ENCODE measurements at places on chromosomes 16 and 17.
A peak's percentile ranks its signal among the peaks of the same experiment; 100 is the strongest.

DNA sequence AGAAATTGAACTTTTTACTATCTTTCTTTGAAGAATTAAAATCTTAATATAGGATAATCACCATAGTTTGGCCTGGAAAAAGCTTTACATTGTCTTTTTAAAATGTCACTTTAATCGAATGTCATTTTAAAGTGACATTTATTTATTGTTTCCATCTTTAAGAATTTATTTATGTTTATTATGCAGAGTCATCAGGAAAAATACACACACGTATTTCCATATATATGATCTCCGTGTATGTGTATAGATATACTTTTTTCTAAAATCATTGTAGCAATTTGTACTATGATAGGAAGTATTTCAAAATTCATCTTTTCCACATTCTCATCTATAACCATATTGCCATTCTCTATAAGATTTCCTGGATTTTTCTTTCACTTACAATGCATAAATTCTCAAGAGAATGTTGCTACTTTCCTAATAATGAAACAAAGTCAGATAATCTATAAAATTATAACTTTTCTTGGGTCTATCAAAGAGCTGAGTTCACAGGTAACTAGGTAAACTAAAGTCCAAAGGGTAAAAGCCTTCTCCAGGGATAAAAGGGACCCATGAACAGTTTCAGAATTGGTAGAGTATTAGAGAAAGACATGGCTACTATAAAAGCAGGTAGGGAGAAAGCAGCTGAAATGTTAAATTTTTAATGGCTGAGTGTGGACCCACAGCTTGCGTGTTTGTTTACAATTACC, 11.9 kb downstream of the ABCA8 start:
- DNase-seq, result no peak

- DNase-seq, result no peak
Observed at GRCh38 chr16:84583995-84584394, 33.9 kb downstream of the COTL1 start.

- no peak for DNase-seq
Observed at GRCh38 chr17:53249036-53249435, 573.7 kb upstream of the KIF2B start.

DNA sequence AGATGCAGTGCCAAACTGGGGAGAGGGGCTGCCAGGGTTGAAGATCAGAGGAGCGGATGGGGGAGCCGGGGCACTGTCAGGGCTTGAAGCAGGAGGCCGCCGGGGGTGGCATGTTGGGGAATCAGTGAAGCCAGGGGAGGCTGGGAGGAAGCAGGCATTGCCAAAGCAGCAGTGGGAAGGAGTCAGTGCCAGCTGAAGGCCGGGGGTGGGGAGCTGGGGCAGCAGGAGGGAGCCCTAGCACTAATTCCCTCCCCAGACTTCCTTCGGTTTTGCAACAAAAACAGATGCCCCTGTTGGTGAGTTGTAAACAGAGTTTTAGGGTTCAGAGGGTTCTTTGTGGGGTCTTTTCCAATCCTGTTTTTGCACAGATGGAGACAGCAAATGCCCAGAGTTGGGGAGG, 10.9 kb upstream of the TAC4 start:
- DNase-seq, result no peak

DNA sequence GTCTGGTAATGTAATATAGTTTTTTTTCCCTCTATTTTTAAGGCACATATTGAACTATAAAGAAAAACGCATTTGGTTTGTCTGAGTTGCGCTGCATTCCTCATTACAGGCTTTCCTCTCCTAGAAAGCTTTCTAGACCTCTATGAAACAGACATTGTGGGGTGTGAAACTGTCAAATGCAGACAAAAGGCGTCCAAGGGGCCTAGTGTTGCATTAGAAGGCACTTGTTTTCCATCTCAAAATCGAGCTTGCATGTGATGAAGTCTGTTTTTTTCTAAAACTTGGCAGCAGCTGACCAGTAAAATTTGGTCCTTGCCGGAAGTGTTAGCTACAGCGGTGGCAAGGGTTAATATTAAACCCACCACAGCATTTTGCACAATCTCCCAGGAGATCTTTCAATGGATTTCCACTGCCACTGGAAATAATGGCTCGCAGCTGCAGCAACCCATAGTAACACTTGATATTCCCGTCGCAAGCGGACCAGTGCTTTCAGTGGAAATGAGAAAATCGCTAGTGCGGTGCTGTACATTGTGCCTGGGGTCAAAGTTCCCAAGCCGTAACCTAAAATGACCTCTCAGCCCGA, 602.6 kb downstream of the KCNJ2 start:
- no peak for DNase-seq

DNA sequence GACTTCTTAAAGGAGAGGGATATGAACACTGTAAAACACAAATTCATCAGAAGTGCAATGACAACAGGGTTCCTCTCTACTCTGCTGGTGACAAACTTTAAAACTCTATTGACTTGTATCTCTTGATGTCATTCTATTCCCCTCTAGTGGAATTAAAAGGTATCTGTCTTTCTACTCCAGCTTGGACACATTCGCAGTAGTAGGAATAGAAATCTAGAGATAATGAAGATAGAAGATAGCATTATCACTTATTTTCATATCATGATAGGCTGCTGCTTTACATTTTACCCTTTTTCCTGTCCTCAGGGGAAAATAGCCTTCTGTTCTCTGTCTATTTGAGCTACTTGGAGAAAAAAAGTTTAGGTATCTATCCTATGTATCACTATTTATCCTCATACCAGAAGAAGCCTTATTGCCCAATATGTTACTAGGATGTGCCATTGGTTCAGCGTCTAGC, 209.6 kb upstream of the CACNG5 start:
- no peak for DNase-seq

DNA sequence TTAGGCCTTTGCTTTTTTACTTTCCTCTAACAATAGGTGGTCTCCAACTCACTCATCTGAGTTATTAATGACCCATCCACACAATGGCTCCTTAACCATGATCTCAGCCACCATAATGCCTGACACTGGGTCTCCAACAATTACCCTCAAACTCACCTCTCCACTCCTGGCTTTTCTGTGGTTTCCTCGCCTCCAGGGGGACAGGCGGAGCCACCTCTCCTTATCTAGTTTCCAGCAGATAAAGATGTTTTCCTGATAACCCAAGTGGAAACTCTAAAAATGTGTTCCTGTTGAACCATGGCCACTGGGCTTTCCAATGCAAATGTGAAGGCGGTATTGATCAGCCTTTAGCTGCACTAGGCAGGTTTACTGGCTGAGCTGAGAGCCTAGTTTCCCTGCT, 9.4 kb upstream of the NOL11 start:
- no peak for DNase-seq

GRCh38 chr17:74584292-74585060, 7.6 kb downstream of the CD300LD start:
- DNase-seq, result no peak

- no peak for DNase-seq
Observed at GRCh38 chr16:56241596-56241995, 50.3 kb downstream of the GNAO1 start.

DNA sequence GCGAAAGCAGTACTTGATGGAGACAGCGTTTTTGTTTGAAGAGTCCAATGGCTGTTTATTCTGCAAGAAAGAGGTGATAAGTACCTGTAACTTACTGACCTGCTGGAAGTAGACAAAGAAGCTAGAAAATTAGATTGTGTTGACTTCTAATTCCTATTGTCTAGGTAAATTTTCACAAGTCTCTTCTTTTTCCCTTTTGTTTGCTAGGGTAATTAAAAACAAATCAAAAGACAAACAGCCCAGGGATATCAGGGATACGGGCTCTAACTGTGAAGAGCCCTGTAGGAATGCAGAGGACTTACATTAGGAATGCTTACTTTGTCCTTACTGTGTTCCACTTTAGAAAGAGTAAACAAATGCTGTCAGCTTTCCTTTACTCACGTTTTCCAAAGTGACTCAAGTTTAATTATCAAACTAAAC, 7.0 kb downstream of the PSME3IP1 start:
- DNase-seq, result no peak

GRCh38 chr17:41627316-41628072, 3.1 kb upstream of the KRT17 start:
- DNase-seq, result no peak

- DNase-seq, result no peak
Observed at GRCh38 chr17:29214215-29215146, 32.2 kb upstream of the CRYBA1 start.

- no peak for DNase-seq
Observed at GRCh38 chr16:55147396-55147795, 176.6 kb upstream of the IRX6 start.

- DNase-seq, result peak; percentile 7
Observed at GRCh38 chr17:74212209-74212912, 1.0 kb upstream of the TTYH2 start.

DNA sequence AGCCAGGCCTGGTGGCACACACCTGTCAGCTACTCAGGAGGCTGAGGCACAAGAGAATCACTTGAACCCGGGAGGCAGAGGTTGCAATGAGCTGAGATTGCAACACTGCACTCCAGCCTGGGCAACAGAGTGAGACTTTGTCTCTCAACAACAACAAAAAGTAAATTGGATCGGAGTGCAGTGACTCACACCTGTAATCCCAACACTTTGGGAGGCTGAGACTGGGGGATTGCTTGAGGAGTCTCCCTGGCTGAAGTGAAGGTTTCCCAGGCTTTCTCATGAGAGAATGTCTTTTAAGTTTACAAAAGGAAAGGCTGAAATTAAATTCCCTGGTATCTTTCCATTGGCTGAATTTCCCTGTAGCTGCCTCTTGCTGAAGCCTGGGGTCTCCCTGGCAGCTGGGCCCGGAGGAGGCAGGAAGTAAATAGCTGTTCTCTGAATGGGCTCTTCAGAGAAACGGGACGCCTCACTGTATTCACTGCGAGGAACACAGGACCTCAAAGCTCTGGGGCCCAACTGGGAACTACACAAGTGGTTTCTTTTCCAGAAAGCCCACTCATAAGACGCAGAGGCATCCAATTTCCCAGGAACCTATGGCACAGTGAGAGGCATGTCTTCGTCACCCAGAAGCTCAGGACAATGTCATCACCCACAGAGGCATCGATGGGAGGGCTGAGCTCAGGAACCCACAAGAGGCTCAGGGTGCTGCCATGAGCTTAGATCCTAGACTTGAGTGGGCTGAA, 77.4 kb upstream of the SMURF2 start:
- DNase-seq, result no peak

- DNase-seq, result no peak
Observed at GRCh38 chr17:2393954-2394749, 6.7 kb downstream of the MNT start.

GRCh38 chr16:66979011-66979717, 9.2 kb upstream of the CES4A start:
- no peak for DNase-seq

DNA sequence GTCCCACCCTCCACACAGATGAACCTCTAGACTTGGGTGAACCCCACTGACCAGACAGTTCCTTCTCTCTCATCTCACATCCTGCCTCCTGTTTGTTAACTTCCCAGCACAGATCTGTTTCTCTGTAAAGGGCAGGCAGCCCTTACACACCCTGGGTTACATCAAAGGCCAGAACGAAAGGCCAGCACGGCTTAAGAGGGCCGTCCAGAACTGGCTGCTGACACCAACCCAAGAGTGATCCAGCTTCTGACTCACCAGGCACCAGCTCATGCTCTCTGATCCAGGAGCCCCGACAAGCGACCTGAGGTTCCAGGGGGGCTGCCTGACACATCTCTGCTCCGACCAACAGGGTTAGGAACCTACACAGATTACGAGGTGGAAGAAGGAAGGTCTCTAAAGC, 86.9 kb downstream of the MRM3 start:
- no peak for DNase-seq

DNA sequence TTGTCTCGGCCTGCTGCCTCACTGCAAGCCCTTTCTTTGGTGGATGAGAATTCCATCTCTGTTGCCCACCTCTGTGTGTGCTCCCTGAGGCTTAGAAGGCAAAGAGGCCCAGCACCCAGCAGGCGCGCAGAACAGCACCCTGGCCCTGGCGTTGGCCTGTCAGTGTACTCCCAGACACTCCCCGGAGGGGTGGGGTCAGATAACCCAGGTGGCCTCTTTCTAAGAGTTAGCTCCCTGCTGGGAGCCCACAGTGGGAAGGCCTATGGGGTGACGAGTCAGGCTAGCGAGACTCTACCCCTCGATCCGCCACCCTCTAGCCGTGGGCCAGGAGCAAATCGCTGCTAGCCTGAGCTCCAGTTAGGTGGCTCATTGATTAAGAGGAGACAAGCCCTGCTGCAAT, 38.1 kb downstream of the SRL start:
- DNase-seq, result no peak

GRCh38 chr16:16062023-16062937, 112.9 kb downstream of the ABCC1 start:
- DNase-seq, result no peak

DNA sequence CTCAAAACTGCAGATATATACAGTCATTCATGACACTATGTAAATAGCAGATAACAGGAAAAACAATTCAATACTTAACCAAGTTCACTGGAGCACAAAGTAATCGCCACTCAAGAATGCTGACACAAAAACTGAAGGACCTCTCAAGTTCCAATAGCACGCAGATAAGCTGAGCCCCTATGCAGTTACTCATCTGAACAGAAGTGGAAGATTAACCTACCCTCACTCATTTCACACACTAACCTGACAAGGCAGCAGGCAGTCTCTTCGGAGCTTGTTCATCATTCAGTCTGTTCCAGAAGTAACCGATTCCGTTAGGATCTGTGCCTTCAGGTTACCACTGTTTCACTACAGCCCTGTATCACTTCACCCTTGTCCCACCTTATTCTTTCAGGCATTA, 6.0 kb downstream of the HELZ start:
- no peak for DNase-seq

DNA sequence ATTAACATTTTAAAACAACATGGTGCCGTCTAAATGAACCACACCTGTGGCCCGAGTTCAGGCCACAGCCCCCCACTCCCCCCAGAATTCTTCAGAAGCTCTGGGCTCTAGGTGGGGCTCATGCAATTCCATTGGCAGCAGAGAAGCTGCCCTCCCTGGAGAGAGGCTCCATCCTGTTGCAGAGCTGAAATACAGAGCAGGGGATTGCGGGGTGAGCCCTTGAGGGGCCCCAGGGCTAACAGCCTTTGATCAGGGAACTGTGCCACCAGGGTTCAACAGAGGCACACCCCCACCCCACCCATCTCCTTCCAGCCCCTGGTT, 69.3 kb downstream of the ABR start:
- no peak for DNase-seq

DNA sequence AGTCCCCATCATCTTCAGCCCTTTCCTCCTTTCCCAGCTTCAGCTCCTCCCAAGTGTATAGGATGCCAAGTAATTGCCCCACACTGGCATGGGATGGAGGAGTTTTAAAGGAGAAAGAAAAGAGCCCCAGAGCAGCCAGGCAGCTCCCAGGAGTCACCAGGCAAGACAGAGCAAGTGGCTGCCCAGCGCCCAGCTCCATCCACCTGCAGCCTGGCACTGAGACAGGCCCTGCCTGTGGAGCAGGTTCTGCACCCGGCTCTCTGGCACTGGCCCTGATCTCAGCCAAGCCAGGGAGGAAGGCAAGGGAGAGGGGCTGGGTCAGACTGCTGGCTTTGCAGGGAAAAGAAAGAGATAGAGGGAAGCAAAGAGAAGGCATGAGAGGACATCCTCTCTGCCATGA, 21.7 kb downstream of the FOXN1 start:
- no peak for DNase-seq
